ELF-1 (cell line): ENCODE measurements at places on chromosomes 16 and 17.
A peak's percentile ranks its signal among the peaks of the same experiment; 100 is the strongest.

- DNase-seq, result peak; percentile 14
Measured at GRCh38 chr16:21157632-21158031, 842 bp upstream of the LDAF1 start.

GRCh38 chr16:27515874-27516353 lies 33.8 kb downstream of the GTF3C1 start:
- DNase-seq, result peak; percentile 67

GRCh38 chr17:14067347-14067746 lies 2.0 kb upstream of the COX10 start:
- no peak for DNase-seq

GRCh38 chr17:10251212-10251948 lies 53.0 kb upstream of the GAS7 start:
- peak; percentile 24 for DNase-seq

- DNase-seq, result no peak
Measured at GRCh38 chr16:67024384-67025209, 4.4 kb upstream of the CBFB start.

- DNase-seq, result peak; percentile 70
Measured at GRCh38 chr17:8995711-8996110, 25.6 kb upstream of the NTN1 start.

DNA sequence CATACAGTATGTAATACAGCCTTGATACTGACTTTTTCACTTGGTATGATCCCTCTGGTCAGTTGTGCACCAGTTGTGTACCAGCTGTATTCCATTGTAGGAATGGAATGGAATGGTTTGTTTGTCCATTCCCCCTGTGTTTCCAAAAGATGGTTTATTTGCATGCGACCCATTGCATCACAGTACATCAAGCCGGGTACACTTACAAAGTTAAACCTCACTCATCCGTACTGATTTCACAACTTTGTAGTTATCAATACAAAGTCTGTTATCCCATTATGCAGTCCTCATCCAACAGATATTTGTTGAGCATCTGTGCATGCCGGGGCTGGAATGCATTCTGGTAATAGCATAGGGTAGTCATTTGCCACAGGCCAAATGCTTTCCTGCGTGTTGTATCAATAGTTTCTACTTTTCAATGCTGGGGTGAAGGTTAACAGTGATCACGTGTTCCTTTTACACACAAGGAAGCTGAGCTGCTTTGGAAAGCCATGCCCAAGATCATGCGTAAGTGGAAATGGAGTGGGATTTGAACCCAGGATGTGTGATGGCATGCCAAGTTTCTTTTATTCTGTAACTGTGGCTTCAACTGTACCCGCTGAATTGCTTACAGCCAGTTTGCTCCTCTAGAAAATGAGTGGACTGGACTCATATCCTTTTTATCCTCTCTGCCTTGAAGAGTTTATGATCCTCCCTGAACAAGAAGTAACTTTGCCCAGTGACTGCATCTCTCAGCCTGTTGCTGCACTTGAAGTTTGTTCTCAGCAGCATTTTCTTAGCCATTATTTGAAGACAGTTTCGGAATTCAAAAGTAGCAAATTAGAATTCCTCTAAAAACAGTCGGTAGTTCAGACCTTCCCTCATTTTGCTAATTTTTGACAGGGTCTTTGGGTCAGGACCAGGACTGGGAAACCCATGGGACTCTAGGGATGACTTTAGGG lies 228.5 kb downstream of the CCDC182 start:
- no peak for DNase-seq

DNA sequence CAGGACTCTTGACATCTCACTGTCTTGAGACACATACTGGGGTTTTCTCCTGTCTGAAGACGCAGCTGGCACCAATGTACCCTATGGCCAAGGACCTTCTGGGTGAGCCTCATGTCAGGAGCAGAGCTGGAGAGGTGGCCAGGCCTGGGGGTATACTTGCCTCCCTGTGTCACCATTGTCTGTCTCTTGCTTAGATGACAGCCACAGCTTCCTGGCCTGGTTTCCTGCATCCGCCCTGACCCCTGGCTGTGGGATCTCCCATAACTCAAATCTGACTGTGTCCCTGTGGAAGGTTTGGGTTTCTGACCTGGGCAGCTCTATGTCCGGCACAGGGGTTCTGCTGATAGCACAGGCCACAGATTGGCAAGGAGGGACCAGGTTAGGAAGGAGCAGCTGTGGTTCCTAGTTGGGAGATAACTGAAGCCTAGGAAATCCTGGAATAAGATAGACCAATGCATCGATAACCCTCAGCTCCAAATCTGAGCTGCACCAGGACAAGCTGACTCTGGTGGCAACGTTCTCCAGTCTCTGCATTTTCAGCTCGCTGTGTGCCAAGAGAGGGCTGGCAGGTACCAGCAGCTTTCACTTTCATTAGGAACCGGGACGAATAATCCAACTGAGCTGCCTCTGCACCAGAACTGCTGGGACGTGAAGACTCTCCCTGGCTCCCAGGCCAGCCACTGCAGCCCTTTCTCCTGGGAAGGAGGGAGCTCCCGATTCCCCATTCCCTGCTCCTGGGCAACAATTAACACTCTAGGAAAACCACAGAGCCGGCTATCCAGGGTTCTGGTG lies 5.0 kb downstream of the DEXI start:
- no peak for DNase-seq

- DNase-seq, result peak; percentile 67
Measured at GRCh38 chr16:12257926-12258561, 281.5 kb downstream of the SNX29 start.

DNA sequence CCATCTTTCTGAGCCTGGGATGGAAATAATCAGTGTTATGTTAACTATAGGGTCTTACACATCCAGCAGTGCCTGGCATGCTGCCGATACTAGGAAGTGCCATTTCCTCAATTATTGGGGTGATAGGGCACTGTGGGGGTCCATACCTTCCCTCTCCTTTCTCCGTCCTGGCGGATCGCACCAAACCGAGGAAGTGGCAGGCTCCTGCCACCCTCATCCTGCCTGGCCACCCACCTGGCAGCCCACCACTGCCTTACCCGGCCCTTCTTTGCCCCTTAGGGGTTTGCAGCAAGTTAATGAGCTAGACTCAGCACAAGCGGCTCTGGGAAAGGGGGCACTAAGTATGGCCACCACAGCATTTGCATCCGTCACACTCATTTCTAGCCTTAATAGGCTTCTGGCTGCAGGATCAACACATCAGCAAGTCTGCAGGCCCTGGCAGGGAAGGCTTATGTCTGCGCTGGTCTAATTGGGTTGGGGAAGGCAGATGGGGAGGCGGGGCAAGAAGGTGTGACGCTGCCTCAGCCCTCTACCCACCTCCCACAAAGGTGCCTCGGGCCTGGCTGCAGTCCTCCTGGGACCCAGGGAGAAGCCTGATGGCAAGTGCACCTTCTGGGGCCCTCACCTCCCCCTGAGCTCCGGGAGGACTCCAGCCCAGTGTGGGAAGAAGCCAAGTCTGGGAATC lies 28.6 kb downstream of the DCAKD start:
- DNase-seq, result peak; percentile 49

- no peak for DNase-seq
Measured at GRCh38 chr16:46911038-46911437, 26.9 kb downstream of the GPT2 start.

DNA sequence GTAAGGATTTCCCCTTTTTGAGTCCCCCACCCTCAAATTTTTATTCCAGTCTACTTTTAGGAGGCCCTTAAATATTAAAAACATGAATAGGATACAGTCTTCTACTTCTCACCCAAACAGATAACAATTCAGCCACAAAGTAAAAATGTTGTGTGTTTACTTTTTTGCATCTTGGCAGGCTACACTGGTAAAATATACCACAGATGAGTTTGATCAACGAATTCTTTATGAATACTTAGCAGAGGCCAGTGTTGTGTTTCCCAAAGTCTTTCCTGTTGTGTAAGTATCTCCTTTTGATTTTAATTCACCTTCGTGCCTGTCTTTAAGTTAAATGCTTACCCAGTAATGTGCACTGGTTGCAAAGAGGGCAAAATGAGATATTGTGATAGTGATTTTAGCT lies 34.4 kb upstream of the RAB11FIP4 start:
- no peak for DNase-seq

- DNase-seq, result no peak
Measured at GRCh38 chr16:11235703-11235991, 20.4 kb downstream of the SOCS1 start.

GRCh38 chr17:35700150-35700549 lies 31.3 kb upstream of the RASL10B start:
- DNase-seq, result no peak

GRCh38 chr17:17075125-17075781 lies 33.0 kb downstream of the MPRIP start:
- no peak for DNase-seq

DNA sequence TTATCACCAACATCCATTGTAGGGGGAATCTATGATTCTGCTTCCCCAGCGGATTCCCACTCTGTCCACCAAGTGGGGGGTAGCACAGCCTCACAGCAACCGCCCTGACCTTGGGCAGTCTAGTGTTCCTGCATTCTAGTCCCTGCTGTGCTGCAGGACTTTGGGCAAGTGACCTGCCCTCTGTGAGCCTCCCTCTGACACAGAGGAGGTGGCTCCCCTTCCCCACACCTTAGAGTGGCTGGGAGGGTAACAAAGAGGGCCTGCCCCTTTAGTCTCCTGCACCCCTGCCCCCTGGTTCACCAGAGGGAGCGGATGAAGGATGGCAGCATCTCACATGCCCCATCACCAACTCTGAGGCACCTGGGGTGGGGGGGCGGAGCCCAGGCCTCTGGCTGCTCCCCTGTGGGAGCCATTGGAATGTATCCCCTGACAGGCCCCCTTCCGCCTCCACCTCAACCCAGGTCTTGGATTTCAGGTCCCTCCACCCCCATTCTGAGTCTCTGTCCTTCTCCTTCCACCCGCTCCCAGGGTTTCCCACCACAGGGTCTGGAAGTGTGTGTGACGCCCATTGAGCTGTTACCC lies 10.1 kb downstream of the GAS2L2 start:
- no peak for DNase-seq
